ENCODE measurements at places on chromosomes 2 and 18.

DNA sequence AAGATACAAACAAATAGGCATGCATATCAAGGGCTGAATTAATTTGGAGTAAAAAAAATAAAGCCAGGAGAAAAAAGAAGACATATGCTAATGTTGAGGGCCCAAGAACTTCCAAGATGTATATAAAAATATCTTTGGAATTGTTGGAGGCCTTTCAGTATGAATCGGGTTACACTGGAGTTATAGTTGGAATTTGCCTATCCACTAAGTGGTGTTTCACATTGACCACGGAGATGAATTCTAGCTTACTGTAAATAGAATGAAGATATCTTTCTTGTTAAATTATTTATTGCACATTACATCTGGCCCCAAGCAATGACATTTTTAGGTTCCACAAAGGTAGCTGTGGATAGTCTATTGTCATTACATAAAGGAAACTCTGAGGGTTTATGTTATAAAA, 38.5 kb upstream of the TRIB2 start:
- no peak for DNase-seq

GRCh38 chr2:202171241-202171825, 67.1 kb downstream of the SUMO1 start:
- no peak for DNase-seq

GRCh38 chr2:64837116-64837731, 152.0 kb upstream of the SLC1A4 start:
- no peak for DNase-seq

DNA sequence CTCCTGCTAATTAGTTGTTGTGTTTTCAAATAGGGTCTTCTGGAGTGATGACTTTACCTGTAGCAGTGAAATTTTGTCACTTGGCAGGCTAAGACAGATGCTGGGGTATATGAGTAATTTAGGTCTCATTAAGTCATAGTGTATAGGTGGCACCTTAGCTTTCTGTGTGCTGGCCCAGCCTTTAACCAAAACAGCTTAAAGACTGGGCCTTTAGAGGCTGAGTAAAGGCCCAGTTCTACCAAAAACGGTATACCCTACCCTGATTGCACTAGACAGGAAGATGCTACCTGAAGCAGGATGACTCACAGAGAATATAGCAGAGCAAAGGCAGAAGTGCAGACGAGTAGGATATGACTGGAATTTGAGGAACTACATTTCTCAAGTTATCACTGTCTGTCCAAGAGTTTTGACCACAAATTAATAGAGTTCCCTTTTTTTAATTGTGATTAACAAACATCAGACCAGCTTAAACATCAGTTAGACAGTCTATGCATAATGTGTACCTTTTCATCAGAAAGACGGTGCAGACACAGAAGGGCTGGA, 337.9 kb upstream of the SALL3 start:
- DNase-seq, result no peak

DNA sequence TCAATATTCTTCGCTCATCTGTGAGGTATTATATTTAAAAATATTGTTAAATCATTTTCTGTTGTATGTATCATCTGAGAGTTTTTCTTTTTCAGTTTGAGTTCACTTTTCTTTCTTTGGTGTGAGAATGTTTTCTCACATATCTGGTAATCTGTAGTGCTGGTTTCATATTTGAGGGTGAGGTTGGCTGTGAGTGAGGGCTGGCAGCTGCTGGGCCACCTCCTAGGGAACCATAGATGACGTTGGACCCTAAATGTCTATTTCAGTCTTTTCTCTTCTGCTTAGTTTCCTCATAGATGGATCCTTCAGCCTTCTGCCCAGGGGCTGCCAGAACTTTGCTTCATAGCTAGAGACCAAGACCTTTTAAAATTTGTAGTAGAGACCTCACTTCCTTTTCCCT, 33.5 kb downstream of the MGAT5 start:
- DNase-seq, result no peak

GRCh38 chr2:143254110-143254509, 124.9 kb downstream of the ARHGAP15 start:
- no peak for DNase-seq
